ENCODE measurements at places on chromosomes 5 and 9. TPM values are rescaled to one million over a fixed set of nuclear protein-coding genes. Genes with fewer than 3 reads are reported as not detected.
A peak's percentile ranks its signal among the peaks of the same experiment; 100 is the strongest.

DNA sequence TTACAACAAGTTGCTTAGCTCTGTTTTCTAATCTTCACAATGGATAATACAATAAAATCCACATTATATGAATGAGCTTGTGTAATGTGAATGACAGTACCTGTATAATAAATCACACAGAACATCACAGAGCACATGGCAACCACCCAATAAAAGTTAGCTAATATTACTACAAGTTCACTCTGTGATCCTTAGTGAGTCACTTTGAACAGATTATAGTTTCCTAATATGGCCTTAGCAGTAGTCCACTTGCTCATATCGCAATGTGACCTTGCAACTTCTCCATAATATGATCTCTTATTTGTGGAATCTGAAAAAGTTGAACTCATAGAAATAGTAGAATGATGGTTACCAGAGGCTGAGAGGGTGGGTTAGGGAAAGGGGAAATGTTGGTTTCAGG lies 361.3 kb downstream of the PTPRD start:
- H3K27me3 ChIP-seq, result no peaks in the 10 kb centered on the region
- H3K36me3 ChIP-seq, result no peaks in the 10 kb centered on the region
- H3K4me3 ChIP-seq, result no peak overlapping the region

GRCh38 chr5:81520769-81521168 lies 126.8 kb upstream of the ACOT12 start:
- H3K4me3 ChIP-seq, result no peak overlapping the region
- no peaks in the 10 kb centered on the region for H3K4me1 ChIP-seq
- H3K27ac ChIP-seq, result no peak overlapping the region
- H3K36me3 ChIP-seq, result no peaks in the 10 kb centered on the region

- no peak overlapping the region for H3K27ac ChIP-seq
- H3K4me3 ChIP-seq, result no peak overlapping the region
- no peaks in the 10 kb centered on the region for H3K27me3 ChIP-seq
- no peaks in the 10 kb centered on the region for H3K36me3 ChIP-seq
- no peaks in the 10 kb centered on the region for H3K4me1 ChIP-seq
Measured at GRCh38 chr9:126472198-126472947, 141.4 kb upstream of the LMX1B start.

DNA sequence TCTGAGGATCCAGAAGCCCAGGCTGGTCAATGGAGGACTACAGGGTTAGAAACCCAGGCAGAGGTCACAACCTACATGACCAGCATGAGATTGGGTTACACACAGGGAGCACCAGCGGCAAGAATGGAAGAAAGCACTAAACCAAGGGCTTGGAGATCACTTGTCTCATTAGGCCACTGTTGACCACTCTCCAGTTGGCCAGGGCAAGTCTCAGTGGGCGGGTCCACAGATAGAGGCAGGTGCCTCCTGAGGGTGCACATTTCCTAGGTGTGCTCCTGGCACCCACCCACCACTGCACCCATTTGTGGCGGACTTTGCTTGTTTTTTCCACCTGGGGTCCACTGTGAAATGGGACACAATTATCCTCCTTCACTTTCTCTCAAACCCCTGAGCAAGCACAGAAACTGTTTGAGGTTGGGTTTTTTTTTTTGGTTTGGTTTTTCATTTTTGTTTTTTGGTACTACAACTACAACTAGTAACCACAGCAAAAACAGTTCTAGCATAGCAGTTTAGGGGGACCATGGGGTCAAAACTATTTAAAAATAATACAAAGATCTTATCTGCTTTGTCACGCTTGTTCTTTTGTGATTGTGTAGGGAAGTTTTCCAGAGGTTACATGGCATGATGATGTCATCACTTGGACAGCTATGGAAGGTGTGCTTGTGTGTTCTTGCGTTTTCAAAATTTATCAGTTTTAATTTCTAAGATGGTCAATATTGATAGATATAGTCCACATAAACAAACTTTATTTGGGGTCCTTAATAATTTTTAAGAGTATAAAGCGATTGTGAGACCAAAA lies 6.1 kb downstream of the NPR2 start:
- no peaks in the 10 kb centered on the region for H3K36me3 ChIP-seq
- H3K27me3 ChIP-seq, result no peaks in the 10 kb centered on the region
- no peaks in the 10 kb centered on the region for H3K4me1 ChIP-seq
- DNase-seq, result no peak

The SLCO4C1 gene
- total RNA-seq, result 0.63 TPM

DNA sequence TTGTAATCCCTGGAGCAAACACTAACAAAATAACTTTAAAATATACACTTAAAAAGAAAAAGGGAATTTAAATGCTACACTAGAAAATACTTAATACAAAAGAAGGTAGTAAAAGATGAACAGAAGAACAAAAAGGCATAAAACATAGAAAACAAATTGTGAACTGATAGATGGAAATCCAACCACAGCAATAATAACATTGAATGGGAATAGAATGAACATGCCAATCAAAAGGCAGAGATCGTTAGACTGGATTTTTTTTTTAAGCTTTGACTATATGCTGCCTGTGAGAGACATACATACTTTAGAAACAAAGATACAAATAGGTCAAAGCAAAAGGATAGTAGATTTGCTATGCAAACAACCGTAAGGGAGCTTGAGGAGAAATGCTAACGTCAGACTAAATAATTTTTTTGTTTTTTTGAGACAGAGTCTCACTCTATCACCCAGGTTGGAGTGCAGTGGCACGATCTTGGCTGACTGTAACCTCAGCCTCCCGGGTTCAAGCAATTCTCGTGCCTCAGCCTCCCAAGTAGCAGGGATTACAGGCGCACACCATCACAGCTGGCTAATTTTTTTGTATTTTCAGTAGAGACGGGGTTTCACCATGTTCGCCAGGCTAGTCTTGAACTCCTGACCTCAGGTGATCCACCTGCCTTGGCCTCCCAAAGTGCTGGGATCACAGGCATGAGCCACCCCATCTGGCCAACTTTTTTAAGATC lies 6.5 kb downstream of the ABO start:
- H3K36me3 ChIP-seq, result no peaks in the 10 kb centered on the region
- no peaks in the 10 kb centered on the region for H3K27me3 ChIP-seq
- peak overlapping the region; percentile 38 for H3K27ac ChIP-seq
- H3K4me3 ChIP-seq, result no peak overlapping the region
- DNase-seq, result no peak
- peaks cover 21% of the 10 kb centered on the region for H3K4me1 ChIP-seq

The SPATA31E1 gene
- total RNA-seq, result not detected

- no peaks in the 10 kb centered on the region for H3K36me3 ChIP-seq
- DNase-seq, result peak; percentile 78
- H3K4me1 ChIP-seq, result peaks cover 28% of the 10 kb centered on the region
- peak overlapping the region; percentile 73 for H3K4me3 ChIP-seq
- peak overlapping the region; percentile 99 for H3K27ac ChIP-seq
Measured at GRCh38 chr5:134525683-134526482, 413 bp downstream of the JADE2 start.

DNA sequence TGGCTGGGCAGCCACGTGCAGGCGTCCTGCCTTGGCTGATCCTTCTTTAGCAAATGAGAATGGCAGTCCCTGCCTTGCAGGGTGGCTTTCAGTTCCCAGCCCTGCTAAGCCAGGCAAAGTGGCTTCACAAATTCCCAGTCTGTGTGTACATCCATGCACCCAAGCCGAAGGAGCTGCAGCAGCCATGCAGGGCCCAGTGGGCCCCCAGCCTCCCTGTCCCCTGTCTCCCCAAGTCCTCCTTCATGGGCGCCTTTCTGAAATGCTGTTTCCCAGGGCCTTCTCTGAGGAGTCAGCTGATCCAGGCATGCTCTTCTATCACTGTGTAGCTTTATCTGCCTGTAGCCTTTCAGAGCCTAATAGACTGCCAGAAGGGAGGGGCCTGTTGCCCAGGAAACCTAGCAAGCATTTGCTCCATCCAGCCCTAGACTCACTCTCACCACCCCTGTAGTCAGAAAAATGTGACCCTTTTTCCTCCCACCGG lies 47.4 kb upstream of the SHC3 start:
- no peaks in the 10 kb centered on the region for H3K4me1 ChIP-seq
- no peak for DNase-seq
- H3K27ac ChIP-seq, result no peak overlapping the region
- no peaks in the 10 kb centered on the region for H3K27me3 ChIP-seq
- no peak overlapping the region for H3K4me3 ChIP-seq
- no peaks in the 10 kb centered on the region for H3K36me3 ChIP-seq

The SPATA31D4 gene
- not detected for total RNA-seq

The ADGRD2 gene
- not detected for total RNA-seq

- H3K4me3 ChIP-seq, result no peak overlapping the region
- H3K27ac ChIP-seq, result no peak overlapping the region
- no peaks in the 10 kb centered on the region for H3K4me1 ChIP-seq
- DNase-seq, result no peak
Measured at GRCh38 chr5:14816999-14817761, 54.4 kb downstream of the ANKH start.

The LCN15 gene
- total RNA-seq, result not detected

- H3K36me3 ChIP-seq, result no peaks in the 10 kb centered on the region
- no peak for DNase-seq
- H3K27ac ChIP-seq, result no peak overlapping the region
- H3K27me3 ChIP-seq, result no peaks in the 10 kb centered on the region
- no peak overlapping the region for H3K4me3 ChIP-seq
Measured at GRCh38 chr5:80370390-80370789, 37.5 kb upstream of the ZFYVE16 start.

The RAD23B gene
- total RNA-seq, result 66.4 TPM

The TTC23L gene
- total RNA-seq, result 0.06 TPM

DNA sequence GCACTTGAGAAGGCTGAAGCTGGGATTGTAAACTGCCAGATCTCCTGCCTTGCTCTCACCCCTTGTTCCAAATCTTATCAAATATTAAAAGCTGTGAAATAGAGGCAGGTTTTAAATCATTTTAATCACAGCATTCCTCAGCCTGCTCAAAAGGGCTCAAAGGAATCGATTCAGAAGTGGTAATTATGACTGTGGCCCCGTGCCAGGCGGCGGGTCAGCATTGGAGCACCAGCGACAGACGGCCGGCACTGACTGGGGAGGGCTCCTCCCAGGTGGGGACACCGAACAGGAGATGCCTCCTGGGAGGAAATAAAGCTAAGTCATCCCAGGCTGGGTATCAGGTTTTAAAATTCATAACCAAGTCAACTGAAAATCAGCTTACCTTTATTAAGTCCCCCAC lies 66.7 kb downstream of the KCNIP1 start:
- no peaks in the 10 kb centered on the region for H3K36me3 ChIP-seq
- H3K4me1 ChIP-seq, result no peaks in the 10 kb centered on the region
- no peak overlapping the region for H3K27ac ChIP-seq
- H3K4me3 ChIP-seq, result no peak overlapping the region
- no peak for DNase-seq

DNA sequence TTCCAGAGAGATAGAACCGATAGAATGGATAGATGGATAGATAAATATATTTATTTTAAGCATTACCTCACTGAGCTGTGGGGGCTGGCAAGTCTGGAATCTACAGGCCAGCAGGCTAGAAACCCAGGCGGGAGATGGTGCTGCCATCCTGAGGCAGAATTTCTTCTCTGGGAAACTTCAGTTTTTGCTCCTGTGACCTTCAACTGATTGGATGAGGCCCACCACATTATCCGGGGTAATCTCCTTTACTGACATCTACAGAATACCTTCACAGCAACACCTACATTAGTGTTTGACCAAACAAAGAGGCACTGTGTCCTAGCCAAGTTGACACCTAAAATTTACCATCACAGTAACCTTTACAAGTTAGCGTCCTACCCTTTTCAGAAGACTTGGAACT lies 29.2 kb upstream of the TENT4A start:
- DNase-seq, result no peak
- no peaks in the 10 kb centered on the region for H3K36me3 ChIP-seq
- H3K27me3 ChIP-seq, result no peaks in the 10 kb centered on the region

- H3K36me3 ChIP-seq, result no peaks in the 10 kb centered on the region
- H3K4me1 ChIP-seq, result no peaks in the 10 kb centered on the region
- H3K4me3 ChIP-seq, result no peak overlapping the region
- DNase-seq, result no peak
- H3K27ac ChIP-seq, result no peak overlapping the region
Measured at GRCh38 chr9:106906129-106906528, 43.2 kb downstream of the ZNF462 start.

The C5 gene
- total RNA-seq, result 17.9 TPM

The SLC27A4 gene
- 10.9 TPM for total RNA-seq

GRCh38 chr9:136799079-136799853 lies 3.1 kb downstream of the CCDC183 start:
- peak overlapping the region; percentile 40 for H3K4me3 ChIP-seq
- H3K4me1 ChIP-seq, result peaks cover 29% of the 10 kb centered on the region
- H3K36me3 ChIP-seq, result no peaks in the 10 kb centered on the region

DNA sequence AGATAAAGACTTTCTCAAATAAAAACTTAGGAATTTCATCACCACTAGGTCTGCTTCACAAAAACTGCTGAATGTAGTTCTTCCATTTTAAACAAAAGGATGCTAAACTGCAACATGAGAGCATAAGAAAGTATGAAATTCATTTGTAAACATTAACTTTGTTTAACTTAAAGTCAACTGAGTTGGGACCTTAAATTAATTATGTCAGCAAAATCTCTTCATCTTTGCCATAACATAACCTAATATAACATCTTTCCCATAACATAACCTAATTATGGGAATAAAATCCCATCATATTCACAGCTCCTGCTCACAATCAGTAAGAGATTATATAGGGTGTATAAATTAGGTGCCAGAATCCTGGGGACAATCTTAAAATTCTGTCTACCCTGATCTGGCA lies 78.8 kb upstream of the PCSK5 start:
- no peak overlapping the region for H3K4me3 ChIP-seq
- no peaks in the 10 kb centered on the region for H3K27me3 ChIP-seq
- H3K4me1 ChIP-seq, result no peaks in the 10 kb centered on the region
- H3K27ac ChIP-seq, result no peak overlapping the region
- H3K36me3 ChIP-seq, result no peaks in the 10 kb centered on the region
- no peak for DNase-seq

DNA sequence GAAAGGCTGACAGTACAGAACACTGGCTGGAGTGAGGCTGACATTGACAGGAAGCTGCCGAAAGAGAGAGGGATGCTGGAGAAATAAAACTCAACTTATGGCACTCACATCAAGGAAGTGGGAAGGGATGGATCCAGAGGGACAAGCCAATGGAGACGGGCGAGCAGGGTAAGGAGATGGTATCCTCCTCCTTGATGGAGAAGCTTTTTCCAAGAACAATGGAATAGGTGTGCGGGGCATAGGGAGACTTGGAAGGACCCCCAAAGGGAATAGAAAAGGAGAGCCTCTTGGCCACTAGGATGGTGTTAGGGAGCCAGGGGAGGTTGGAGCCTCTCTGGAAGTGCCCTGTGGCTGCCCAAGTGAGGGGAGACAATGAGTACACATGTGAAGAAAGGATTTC lies 58.4 kb upstream of the GRHPR start:
- H3K36me3 ChIP-seq, result no peaks in the 10 kb centered on the region
- no peak overlapping the region for H3K4me3 ChIP-seq
- no peak for DNase-seq

- H3K36me3 ChIP-seq, result no peaks in the 10 kb centered on the region
- no peak overlapping the region for H3K27ac ChIP-seq
- DNase-seq, result no peak
- no peaks in the 10 kb centered on the region for H3K4me1 ChIP-seq
Measured at GRCh38 chr9:118459913-118460312, 755.7 kb downstream of the TLR4 start.

The ZNF367 gene
- 0.95 TPM for total RNA-seq

The PCDHGA2 gene
- total RNA-seq, result 1.2 TPM

- no peak for DNase-seq
- H3K36me3 ChIP-seq, result no peaks in the 10 kb centered on the region
- no peaks in the 10 kb centered on the region for H3K4me1 ChIP-seq
- H3K4me3 ChIP-seq, result no peak overlapping the region
- no peak overlapping the region for H3K27ac ChIP-seq
Measured at GRCh38 chr5:78157001-78157400, 137.5 kb downstream of the AP3B1 start.

GRCh38 chr9:137373611-137373980 lies 49.4 kb downstream of the EXD3 start:
- H3K27me3 ChIP-seq, result no peaks in the 10 kb centered on the region
- H3K36me3 ChIP-seq, result no peaks in the 10 kb centered on the region
- no peaks in the 10 kb centered on the region for H3K4me1 ChIP-seq
- H3K27ac ChIP-seq, result no peak overlapping the region
- no peak overlapping the region for H3K4me3 ChIP-seq

Measured in pancreas (tissue), 10 donors.